ENCODE measurements at places on chromosomes 5 and 9. TPM values are rescaled to one million over a fixed set of nuclear protein-coding genes. Genes with fewer than 3 reads are reported as not detected.
A peak's percentile ranks its signal among the peaks of the same experiment; 100 is the strongest.

Gene ARPC5L
- total RNA-seq = 20.2 TPM

- H3K36me3 ChIP-seq = no peaks in the 10 kb centered on the region
- DNase-seq = no peak
- H3K4me3 ChIP-seq = no peak overlapping the region
- no peaks in the 10 kb centered on the region for H3K4me1 ChIP-seq
- no peaks in the 10 kb centered on the region for H3K27me3 ChIP-seq
Measured at GRCh38 chr9:114164191-114164794, 9.0 kb downstream of the COL27A1 start.

DNA sequence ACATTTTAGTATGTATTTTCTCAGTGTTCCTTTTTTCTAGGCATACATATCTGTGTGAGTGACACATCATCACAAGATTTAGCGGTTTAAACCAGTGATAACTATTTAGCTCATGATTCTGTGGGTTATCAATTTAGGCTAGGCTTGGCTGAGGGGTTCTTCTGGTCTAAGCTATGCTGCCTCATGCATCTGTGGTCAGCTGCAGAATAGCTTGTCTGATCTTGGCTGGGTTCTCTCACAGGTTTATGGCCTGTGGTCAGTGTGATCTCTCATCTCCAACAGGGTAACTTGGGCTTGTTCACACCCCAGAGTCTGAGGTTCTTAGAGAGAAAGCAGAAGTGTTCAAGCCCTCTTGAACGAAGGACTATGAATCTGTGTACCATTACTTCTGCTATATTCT, 363.3 kb downstream of the KDM4C start:
- H3K27ac ChIP-seq = no peak overlapping the region
- H3K27me3 ChIP-seq = no peaks in the 10 kb centered on the region
- peaks cover 13% of the 10 kb centered on the region for H3K4me1 ChIP-seq

GRCh38 chr5:110262749-110263148, 463.7 kb downstream of the TMEM232 start:
- no peak overlapping the region for H3K4me3 ChIP-seq
- H3K36me3 ChIP-seq = no peaks in the 10 kb centered on the region

DNA sequence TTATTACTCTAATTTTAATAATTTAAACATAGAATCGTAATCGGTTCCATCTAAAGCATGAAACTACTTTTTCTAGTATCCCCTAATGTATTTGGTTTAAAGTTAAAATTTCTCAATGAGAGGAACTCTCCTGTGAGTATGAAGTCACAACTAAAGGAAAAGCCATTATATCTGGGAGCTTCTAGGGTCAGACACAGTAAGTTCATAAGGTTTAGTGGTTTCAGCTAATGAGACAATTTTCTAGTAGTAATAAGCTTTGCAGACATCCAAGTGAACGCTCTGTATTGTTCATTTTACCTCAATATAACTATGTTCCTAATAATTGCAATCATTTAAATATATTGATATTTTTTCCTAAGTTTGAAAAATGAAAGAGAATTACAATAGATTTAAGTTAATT, 364.4 kb upstream of the CDH9 start:
- H3K27me3 ChIP-seq = no peaks in the 10 kb centered on the region
- H3K36me3 ChIP-seq = no peaks in the 10 kb centered on the region
- H3K27ac ChIP-seq = no peak overlapping the region
- no peak overlapping the region for H3K4me3 ChIP-seq
- no peak for DNase-seq

GRCh38 chr5:154112255-154112654, 73.5 kb downstream of the MFAP3 start:
- no peaks in the 10 kb centered on the region for H3K27me3 ChIP-seq
- H3K36me3 ChIP-seq = no peaks in the 10 kb centered on the region
- H3K4me3 ChIP-seq = no peak overlapping the region
- peaks cover 7% of the 10 kb centered on the region for H3K4me1 ChIP-seq
- H3K27ac ChIP-seq = no peak overlapping the region

- DNase-seq = no peak
- H3K4me3 ChIP-seq = no peak overlapping the region
- no peak overlapping the region for H3K27ac ChIP-seq
- peaks cover 6% of the 10 kb centered on the region for H3K4me1 ChIP-seq
- no peaks in the 10 kb centered on the region for H3K36me3 ChIP-seq
Measured at GRCh38 chr9:17578577-17578910, 322 bp upstream of the SH3GL2 start.

Gene PHF19
- total RNA-seq = 24.1 TPM

DNA sequence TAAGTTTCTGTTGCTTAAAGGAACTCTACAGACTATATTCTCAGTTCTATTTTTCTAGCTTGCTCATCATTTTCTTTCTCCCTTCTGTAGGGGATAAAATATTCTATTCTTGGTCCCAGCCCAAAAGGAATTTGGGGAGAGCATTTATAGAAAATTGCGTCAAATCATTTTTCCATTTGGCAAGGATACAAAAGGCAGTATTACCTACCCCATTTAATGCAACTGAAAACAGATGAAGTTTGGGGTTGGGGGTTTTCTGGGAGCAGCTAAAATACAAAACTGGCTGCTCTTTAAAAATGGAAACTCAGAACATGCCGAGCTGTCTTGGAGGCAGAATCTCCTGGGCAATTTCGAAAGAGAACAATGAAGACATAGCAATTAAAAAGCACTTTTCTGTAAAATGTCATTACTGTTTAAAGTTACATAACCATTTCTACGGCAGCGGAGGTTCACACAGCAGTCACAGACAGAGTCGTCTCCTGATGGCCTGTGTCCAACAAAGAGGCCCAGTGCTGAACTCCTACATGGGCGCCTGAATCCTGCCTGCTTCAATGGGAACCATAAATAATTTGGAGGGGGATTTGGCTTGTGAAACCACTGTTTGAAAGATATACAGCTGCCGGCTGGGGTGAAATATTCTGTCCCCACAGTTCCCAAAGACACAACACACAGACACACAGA, 152.4 kb downstream of the BRINP1 start:
- H3K27me3 ChIP-seq = no peaks in the 10 kb centered on the region
- H3K4me1 ChIP-seq = no peaks in the 10 kb centered on the region
- no peaks in the 10 kb centered on the region for H3K36me3 ChIP-seq
- peak; percentile 17 for DNase-seq

GRCh38 chr5:42037379-42037932, 112.4 kb downstream of the FBXO4 start:
- no peak for DNase-seq
- no peaks in the 10 kb centered on the region for H3K27me3 ChIP-seq
- H3K27ac ChIP-seq = no peak overlapping the region
- no peaks in the 10 kb centered on the region for H3K36me3 ChIP-seq
- H3K4me3 ChIP-seq = no peak overlapping the region
- H3K4me1 ChIP-seq = no peaks in the 10 kb centered on the region

- H3K36me3 ChIP-seq = no peaks in the 10 kb centered on the region
- no peak overlapping the region for H3K4me3 ChIP-seq
- DNase-seq = no peak
- H3K27ac ChIP-seq = no peak overlapping the region
- no peaks in the 10 kb centered on the region for H3K4me1 ChIP-seq
- no peaks in the 10 kb centered on the region for H3K27me3 ChIP-seq
Measured at GRCh38 chr5:149005077-149005892, 57.6 kb downstream of the SH3TC2 start.

DNA sequence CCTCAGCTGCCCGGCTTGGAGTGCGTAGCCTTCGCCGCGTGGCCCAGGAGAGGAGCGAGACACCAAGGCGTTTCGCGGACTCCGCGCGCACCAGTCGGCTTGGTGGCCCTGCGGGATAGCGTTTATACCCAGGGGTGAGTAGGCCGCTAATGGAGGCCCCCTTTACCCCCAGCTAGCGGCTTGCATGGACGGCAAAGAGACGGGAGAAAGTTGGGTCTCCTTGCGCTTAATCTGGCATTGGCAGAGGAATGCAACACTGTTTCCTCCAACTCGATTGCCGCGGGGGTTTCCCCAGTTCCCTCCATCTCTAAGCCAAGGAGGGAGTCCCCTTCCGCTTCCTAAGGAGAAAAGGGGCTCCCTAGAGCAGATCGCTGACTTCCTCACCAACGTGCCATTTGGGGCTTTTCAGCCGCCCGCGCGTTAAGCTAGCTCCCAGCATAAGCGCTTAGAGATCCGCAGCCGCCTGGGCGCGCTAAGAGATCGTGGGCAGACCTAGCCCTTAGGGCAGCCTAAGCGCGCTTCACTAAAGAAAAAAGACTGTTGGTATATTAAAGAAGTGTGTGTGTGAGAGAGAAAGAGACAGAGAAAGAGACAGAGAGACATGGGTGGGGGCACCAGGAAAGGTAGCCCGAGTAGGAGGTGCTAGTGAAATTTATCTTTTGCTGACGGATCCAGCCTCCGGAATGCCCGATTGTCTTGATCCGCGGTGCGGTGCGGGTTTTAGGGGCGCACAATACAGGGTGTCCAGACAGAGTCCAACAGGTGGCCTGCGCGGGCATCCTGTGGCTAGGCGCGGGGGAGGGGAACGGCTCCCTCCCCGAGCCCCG, 597.9 kb upstream of the SGCD start:
- H3K27me3 ChIP-seq = peaks cover 16% of the 10 kb centered on the region
- no peaks in the 10 kb centered on the region for H3K36me3 ChIP-seq
- H3K4me3 ChIP-seq = peak overlapping the region; percentile 7
- DNase-seq = no peak
- H3K27ac ChIP-seq = no peak overlapping the region

Gene TRIM36
- 2.7 TPM for total RNA-seq

DNA sequence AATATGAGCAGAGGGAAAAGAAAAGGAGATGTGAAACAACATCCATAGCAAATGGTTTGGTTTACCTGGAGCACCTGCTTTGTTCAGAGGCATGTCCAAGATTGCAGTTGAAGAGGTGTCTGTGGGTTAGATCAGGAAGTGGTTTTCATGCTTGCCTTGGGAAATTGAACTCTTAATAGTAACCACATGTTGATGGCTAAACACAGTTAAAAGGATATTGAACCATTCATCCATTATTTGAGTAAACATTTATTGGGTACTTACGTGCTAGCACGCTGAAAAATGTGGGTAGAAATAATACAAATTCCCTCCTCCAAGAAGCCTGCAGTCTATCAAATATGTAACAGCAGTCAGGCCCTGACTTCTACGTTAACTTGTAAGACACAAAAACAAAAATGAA, 235.7 kb upstream of the TNC start:
- no peak for DNase-seq
- no peaks in the 10 kb centered on the region for H3K36me3 ChIP-seq
- H3K4me1 ChIP-seq = no peaks in the 10 kb centered on the region

Gene BNC2
- 6.1 TPM for total RNA-seq

- no peak for DNase-seq
- H3K27ac ChIP-seq = no peak overlapping the region
- H3K4me3 ChIP-seq = no peak overlapping the region
- no peaks in the 10 kb centered on the region for H3K4me1 ChIP-seq
- H3K36me3 ChIP-seq = no peaks in the 10 kb centered on the region
Measured at GRCh38 chr9:107593224-107593870, 103.8 kb upstream of the KLF4 start.

Gene SREK1IP1
- total RNA-seq = 8.5 TPM

DNA sequence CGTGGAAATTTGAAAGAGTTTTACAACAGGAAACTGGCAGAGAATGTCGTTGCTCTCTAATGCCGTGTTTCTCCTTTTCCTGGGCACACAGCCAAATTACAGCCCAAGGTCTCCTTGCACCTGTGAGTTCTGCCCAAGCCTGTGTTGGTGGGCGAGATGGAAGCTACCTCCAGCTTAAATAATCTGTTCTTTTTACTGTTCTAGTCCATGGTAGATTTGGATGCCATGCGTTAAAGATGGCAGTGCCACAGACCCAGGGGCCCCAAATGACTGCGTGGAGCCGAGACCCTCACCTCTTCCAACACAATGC, 92.6 kb upstream of the IRX4 start:
- no peaks in the 10 kb centered on the region for H3K36me3 ChIP-seq
- peak; percentile 5 for DNase-seq
- H3K27ac ChIP-seq = no peak overlapping the region
- no peaks in the 10 kb centered on the region for H3K4me1 ChIP-seq

Gene NUP188
- total RNA-seq = 34.0 TPM

DNA sequence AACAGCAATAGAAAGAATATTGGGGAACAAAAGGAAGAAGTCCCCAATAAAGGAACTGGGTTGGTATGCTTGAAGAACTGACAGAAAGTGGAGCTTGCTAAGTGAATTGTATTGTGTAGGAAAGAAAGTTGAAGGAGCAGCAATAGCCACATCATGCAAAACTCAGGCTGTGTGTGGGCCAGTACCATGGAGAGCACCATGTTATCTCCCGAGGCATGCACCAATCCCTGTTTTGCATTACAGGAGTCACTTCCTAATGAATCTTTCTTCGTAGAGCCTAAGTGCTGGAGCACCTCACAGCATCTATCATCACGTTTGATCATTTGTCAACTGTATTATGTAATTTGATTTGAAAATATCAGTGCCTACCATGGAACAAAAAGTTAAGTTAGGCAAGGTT, 137.7 kb upstream of the NMUR2 start:
- H3K27ac ChIP-seq = no peak overlapping the region
- no peaks in the 10 kb centered on the region for H3K36me3 ChIP-seq
- DNase-seq = peak; percentile 7

- no peaks in the 10 kb centered on the region for H3K4me1 ChIP-seq
- H3K4me3 ChIP-seq = no peak overlapping the region
- no peaks in the 10 kb centered on the region for H3K36me3 ChIP-seq
- H3K27me3 ChIP-seq = no peaks in the 10 kb centered on the region
- DNase-seq = no peak
- no peak overlapping the region for H3K27ac ChIP-seq
Measured at GRCh38 chr9:85136987-85137386, 467.5 kb downstream of the NTRK2 start.

DNA sequence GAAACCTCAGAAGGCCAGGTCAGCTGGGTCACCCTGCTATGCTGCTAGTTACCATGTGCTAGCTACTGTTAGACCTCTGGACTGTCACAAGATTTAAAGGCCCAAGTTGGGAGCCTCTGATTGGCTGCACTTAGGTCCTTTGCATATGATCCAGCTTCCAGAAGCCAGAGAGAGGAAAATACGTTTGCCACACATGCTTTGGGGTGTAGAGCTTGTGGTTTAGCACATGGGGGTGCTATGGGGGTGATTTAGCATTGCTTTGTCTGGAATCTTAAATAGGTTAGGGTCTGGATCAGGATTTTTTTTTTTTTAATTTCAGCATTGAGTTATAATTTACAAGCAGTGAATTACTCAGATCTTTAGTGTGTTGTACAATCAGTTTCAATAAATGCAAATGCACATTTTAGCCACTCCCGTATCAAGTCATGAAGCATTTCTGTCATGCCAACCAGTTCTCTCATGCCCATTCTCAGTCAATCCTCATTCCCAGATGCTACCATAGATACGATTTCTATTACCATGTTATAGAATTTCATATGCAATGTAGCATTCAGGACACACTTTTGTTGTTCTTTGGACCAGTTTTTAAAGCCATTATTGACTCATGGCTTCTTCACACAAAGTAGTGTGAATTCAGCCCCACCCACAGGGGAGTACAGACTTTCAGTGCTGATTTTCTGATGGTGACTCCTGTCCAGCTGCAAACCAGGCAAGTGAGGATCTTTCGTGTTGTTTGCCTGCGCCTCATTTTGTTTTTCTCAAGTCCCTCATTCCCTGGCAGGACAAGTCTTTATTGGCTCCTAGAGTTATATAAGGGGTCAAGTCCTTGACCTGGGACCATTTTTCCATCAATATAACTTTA, 250.4 kb downstream of the LRRC70 start:
- no peaks in the 10 kb centered on the region for H3K36me3 ChIP-seq
- no peaks in the 10 kb centered on the region for H3K27me3 ChIP-seq
- no peak for DNase-seq
- no peaks in the 10 kb centered on the region for H3K4me1 ChIP-seq
- no peak overlapping the region for H3K27ac ChIP-seq
